Transverse colon (tissue), 4 donors: ENCODE measurements at places on chromosomes 1 and 21.

DNA sequence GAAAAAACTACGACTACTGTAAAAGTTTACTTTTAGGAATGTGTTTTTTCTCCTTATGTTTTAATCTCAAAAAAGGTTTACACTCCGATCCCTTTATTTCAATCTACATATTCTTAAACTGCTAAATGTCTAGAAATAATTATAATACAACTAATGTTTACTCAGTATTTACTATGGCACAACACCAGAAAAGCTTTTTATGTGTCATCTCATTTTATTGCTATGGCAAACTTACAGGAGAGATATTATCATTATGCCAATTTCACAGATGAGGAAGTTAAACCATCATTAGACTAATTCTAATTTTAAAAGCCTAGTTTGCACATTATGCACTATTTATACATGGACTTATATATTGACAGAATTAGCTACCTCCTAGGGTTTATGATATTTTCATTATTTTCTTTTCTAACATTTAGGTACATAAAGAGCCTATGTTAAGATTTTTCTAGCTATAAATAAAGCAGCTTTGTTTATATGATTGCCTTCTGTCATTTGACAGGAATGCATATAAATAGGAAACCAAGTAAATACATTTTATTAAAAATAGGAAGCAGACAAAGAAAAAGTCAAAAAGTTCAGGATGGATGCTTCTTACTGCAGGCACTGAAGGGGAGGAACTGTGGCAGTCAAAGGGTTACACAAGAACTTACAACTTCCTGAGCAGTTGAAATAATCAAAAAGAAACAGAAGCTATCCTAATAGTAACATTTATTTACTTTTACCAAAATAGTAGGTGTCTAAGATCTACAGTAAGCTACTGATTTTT is 442.4 kb downstream of the LTN1 start:
- DNase-seq = no peak
- no peak overlapping the region for H3K4me3 ChIP-seq
- no peaks in the 10 kb centered on the region for H3K4me1 ChIP-seq
- no peaks in the 10 kb centered on the region for H3K36me3 ChIP-seq
- H3K27me3 ChIP-seq = no peaks in the 10 kb centered on the region

DNA sequence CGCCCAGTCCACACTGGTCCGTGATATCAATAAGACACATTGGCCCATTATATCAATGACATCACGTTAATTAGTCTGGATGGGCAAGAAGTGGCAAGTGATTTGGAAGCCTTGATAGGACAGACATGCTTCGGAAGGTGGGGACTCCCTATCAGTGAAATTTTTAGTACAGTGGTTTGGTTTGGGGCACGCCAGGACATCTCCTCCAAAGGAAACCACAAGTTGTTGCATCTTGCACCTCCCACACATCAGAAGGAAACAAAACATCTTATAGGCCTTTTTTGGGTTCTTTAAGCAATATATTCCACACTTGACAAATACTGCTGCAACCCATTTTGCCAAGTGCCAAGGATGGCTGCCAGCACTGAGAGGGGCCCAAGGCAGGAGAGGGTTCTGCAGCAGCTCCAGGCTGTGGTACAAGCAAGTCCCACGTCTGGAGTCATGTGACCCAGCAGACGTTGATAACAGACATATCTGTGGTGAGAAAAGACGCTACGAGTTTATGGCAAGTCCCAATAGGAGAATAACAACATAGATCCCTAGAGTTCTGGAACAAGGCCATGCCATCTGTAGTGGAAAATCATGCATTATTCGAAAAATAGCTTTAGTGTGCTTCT is 95.3 kb upstream of the DISP3 start:
- H3K4me1 ChIP-seq = no peaks in the 10 kb centered on the region
- peaks cover 26% of the 10 kb centered on the region for H3K27me3 ChIP-seq
- no peak for DNase-seq
- no peak overlapping the region for H3K27ac ChIP-seq

DNA sequence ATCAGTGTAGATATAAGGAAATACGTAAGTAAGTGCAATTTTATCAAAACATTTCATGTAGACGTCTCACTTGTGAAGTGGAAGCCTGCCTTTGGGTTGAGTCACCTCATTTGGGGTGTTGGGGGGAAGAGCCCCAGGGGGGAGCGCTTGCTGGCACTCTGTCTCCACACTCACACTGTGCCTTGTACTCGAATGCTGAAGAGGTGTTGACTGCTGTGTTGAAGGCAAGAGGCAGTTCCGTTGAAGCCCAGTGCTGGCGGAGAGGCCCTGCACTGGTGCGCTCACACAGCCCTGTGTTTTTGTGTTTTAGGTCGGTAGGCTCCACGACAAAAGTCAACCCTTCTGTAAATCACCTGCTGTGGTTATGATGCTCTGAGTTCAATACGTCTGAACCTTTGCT is 131.9 kb upstream of the COL6A1 start:
- H3K4me1 ChIP-seq = peaks cover 5% of the 10 kb centered on the region
- no peak for DNase-seq
- H3K27ac ChIP-seq = no peak overlapping the region
- H3K4me3 ChIP-seq = no peak overlapping the region
- H3K27me3 ChIP-seq = no peaks in the 10 kb centered on the region
- H3K36me3 ChIP-seq = no peaks in the 10 kb centered on the region

- DNase-seq = no peak
- no peaks in the 10 kb centered on the region for H3K27me3 ChIP-seq
- H3K27ac ChIP-seq = peak overlapping the region; percentile 98
- H3K4me3 ChIP-seq = no peak overlapping the region
Observed at GRCh38 chr1:145982010-145982723, 14.2 kb downstream of the TXNIP start.

GRCh38 chr1:110298991-110299390 is 40.2 kb upstream of the RBM15 start:
- no peak overlapping the region for H3K27ac ChIP-seq
- H3K36me3 ChIP-seq = no peaks in the 10 kb centered on the region
- H3K4me1 ChIP-seq = no peaks in the 10 kb centered on the region
- peaks cover 3% of the 10 kb centered on the region for H3K27me3 ChIP-seq
- H3K4me3 ChIP-seq = no peak overlapping the region

DNA sequence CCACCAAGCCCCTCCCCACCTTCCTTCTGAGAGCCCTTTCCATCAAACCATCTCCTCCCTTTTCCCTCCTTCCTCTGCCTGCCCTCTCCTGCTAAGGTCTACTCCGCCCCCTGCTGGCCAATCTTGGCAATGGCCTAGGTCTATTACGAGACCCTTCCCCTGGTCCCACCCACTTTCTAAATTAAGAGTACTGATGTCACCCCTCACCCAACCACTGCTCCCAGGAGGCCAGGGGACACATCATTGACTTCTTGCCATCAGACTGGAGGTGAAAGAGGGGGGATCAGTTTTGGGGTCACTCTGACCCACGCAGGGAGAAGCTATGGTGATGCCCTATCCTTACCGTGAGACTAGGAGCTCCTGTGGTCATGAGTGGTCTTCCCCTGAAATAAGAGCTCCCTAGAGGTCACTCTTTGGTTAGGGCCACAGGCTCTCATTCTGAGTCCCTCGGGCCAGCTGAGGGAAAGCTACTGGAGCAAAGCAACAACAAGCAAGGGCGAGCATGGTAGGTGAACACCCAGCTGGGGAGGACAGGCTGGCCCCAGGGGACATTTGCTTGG is 34.6 kb upstream of the S100A7 start:
- peaks cover 6% of the 10 kb centered on the region for H3K4me1 ChIP-seq
- H3K4me3 ChIP-seq = no peak overlapping the region
- no peaks in the 10 kb centered on the region for H3K36me3 ChIP-seq
- H3K27ac ChIP-seq = no peak overlapping the region
- peak; percentile 76 for DNase-seq
